ENCODE measurements at places on chromosomes 2 and 18.

DNA sequence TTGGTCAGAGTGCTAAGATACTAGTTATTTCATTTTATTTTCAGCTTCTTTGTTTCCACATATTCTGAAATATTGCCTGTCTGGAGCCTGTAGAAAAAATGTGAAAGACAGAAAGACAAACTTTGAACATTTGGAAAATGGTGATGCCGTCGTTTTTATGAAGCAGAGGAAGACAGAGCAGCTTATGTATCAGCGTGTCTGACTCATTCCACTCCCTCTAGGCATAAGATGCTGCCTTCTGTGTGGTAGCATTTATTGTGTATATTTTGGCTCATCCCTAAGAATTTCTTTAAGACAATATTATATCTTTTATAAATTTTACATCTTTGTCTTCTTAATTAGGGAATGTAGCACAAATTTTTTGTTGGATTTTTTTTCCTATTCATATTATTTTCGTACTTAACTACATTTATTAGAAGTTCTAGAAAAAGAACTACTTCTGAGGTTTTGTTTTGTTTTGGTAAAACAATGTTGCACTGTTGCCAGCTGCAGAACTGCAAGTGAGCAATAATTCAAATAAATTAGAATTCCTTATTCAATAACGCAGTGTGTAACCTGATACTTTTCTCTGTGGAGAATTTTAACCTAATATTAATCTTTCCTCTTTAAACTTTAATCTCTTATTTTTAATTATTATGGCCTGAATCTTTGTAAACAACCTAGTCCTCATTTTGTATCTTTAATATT lies 300.4 kb downstream of the ZNF407 start:
- no peak for DNase-seq

DNA sequence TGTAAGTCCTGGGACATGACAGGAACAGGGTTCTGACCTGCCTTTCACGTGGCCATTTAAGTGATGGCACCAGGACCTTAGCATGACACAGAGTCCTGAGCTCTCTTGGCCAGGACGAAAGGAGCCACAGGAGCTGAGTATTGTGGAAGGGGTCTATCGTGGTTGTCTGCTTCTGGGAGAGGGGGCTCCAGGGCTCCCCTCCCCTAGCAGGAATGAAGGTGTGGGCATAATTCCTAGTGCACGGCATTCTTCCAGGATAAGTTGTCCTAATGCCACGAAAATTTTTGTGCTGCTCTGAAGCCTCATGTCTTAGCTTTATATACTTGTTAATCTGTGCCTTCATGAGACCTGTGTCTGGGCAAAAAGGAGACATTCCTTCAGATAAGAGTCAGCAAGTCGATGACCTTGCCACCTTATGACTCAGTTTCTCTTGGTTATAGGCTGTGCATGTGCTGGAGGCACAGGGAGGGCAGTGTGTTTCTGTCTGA lies 17.1 kb downstream of the GATA6 start:
- DNase-seq = no peak

- DNase-seq = no peak
Observed at GRCh38 chr2:8694737-8695136, 12.9 kb downstream of the ID2 start.

- no peak for DNase-seq
Observed at GRCh38 chr2:9400268-9401058, 22.9 kb downstream of the ITGB1BP1 start.

- no peak for DNase-seq
Observed at GRCh38 chr2:17327649-17328048, 190.6 kb downstream of the RAD51AP2 start.

DNA sequence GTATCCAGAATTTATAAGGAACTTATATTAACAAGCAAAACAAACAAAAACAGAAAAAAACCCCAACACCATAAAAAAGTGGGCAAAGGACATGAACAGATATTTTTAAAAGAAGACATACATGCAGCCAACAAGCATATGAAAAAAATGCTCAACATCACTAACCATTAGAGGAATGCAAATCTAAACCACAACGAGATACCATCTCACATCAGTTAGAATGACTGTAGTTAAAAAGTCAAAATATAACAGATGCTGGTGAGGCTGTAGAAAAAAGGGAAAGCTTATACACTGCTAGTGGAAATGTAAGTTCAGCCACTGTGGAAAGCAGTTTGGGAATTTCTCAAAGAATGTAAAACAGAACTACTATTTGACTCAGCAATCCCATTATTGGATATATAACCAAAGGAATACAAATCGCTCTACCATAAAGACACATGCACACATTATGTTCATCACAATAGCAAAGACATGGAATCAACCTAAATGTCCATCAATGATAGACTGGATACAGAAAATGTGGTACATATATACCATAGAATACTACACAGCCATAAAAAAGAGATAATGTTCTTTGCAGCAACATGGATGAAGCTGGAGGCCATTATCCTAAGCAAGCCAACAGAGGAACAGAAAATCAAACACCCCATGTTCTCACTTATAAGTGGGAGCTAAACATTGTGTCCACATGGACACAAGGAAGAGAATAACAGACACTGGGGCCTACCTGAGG lies 25.3 kb downstream of the PREPL start:
- no peak for DNase-seq

DNA sequence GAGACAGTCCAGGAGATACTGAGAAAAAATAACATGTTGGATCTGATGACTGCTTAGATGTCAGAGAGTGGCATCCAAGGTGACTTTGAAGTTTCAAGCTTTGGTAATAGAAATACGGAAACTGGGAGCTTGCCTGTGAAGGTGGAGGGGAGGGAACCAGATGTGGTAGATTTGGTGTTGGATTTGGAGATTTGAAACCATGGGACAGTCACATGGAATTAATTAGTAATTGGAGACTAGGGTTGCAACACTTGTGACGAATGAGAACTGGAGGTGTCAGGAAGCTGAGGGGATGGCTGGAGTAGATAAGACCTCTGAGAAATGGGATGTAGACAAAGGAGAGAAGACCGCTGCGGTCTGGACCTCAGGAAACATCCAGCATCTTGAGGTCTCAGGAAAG lies 46.7 kb downstream of the RPL37A start:
- no peak for DNase-seq

DNA sequence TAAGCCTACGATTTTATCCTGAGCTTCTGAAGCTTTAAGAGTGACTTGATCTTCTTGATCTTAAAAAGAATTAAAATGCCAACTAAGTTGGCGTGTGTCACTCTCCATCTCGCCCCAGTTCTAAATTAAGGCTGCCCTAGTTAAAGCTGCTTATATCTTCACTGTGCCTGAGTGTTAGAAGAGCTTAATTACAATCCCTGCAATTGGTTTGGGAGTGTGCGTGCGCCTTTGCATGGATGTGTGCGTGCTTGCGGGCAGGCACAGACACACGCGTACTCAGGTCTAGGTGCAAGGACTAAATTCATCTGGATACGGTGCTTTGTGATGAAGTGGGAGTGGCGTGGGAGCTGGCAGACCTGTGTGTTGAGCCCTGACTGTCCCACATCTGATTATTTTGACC lies 201.5 kb downstream of the FAM210A start:
- DNase-seq = no peak

DNA sequence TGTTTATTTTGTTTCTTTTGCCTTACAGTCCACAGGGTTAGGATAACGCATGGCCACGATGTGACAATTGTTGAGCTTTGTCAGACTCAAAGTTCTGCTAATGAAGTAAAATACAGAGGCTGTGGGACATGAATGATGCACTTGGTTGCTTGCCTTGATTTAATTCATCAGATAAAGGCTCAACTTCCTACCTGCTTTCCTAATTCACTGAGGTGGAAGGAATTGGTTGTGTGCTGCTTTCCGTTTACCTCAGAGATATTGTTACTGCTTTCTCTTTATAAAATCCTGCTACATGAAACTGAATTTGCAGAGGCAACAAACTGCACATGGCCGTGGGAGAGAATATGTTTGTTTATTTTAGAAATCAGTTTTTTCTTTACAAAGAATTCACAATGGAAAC lies 6.6 kb downstream of the RIT2 start:
- DNase-seq = no peak

GRCh38 chr2:174840436-174840835 lies 76.2 kb upstream of the CHRNA1 start:
- DNase-seq = no peak

GRCh38 chr18:79477711-79478483 lies 82.2 kb downstream of the NFATC1 start:
- DNase-seq = no peak

GRCh38 chr2:175931805-175932204 lies 70.3 kb downstream of the LNPK start:
- no peak for DNase-seq

- no peak for DNase-seq
Observed at GRCh38 chr2:52710810-52711618, 1056.6 kb upstream of the CHAC2 start.

DNA sequence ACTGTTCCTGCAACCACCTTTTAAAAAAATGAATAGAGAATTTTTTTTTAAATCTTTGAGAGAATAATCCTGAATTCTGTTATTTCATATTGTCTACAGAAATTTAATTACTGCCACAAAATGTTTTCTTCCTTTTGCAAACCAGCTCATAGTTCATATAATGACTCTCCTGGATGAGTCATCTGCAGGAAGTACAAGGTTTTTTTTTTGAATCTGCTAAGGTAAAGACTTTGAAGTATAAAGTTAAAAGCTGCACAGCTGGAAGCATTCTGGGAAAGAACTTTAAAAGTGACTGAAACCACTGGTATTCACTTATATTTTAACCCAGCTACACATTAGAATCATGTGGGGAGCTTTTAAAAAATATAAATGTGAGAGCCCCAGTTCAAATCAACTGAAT lies 25.4 kb downstream of the SESTD1 start:
- DNase-seq = no peak

- no peak for DNase-seq
Observed at GRCh38 chr2:104746299-104746698, 107.6 kb upstream of the POU3F3 start.

DNA sequence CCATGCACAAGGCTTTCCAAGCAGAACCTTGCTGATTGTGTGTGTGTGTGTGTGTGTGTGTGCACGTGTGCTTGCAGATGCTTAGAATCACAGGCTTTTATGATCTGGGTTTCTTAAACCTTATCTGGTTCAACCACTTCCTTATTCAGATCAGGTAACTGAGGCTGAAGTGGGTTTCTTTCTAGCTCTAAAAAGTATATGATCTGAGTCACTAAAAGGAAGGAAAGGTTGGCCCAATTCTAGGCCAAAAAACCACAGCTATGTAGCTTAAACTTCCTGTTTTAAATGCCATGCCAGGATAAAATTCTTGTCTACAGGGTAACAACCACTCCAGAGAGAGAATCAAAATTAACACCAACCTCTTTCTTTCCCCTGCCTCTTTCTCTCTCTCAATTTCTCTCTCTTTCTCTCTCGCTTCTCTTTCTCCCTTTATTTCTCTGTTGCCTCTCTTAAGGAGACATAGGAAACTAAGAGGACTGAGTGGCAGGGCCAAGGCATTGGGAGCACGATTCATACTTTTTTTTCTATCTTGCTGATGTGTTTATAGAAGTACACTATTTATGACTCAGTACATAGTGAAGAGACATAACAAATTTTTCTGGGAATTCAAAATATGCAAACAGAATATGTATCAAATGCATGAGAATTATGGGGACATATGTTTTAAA lies 140.3 kb downstream of the TRIB2 start:
- no peak for DNase-seq

DNA sequence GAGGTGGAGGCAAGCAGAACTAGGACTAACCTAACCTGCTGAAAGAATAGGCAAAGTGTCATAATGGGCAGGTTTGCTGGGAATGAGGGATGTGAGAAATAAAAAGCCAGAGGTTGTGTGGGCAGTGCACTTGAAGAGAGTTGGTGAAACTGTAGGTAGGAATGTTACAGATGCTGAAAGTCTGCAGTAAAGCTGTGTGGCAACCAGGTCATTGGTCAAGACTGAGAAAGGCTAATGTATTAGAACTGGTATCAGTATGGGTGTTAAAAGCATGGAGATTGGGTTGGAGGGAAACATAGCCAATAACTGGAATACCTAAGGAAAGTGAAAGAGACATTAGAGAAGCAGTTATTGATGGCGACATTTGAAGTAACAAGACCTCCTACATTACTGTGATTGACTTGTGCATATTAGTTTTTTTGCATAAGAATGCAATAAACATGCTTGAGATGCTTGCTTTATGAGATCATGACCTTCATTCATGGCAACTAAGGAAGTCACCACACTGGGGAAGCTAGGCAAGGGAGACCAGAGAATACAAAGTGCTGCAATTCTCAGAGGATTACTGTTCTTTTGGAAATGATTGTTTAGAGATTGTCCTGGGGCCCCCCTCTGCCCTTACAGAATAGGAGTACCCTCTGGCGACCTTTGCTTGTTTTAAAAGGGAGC lies 11.8 kb downstream of the GULP1 start:
- no peak for DNase-seq

- DNase-seq = no peak
Observed at GRCh38 chr2:158686210-158686691, 108.9 kb upstream of the DAPL1 start.

DNA sequence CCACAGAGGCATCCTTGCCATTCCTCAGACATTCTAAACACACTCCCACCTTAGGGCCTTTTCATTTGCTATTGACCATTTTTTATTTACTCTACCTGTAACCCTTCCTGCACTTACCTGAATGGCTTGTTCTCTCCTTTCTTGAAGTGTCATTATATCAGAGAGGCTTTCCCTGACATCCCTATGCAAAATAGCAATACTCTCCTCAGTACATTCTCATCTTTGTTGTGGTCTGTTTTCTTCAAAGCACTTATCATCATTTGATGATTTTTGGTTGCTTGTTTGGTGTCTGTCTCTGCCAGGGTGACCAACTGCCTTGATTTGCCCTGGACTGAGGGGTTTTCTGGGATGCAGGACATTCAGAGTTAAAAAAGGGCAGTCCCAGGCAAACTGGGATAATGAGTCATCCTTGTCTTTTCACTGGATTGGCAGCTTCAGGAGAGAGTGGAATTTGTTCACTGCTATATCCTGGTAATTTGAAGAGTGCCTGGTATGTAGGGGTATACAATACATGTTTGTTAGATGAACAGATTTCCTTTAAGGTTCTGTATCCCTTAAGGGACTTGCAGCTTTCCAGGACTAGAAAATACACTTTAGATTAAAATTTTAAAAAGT lies 102.4 kb downstream of the BABAM2 start:
- DNase-seq = no peak

GRCh38 chr18:13120255-13120654 lies 98.3 kb upstream of the LDLRAD4 start:
- DNase-seq = no peak

DNA sequence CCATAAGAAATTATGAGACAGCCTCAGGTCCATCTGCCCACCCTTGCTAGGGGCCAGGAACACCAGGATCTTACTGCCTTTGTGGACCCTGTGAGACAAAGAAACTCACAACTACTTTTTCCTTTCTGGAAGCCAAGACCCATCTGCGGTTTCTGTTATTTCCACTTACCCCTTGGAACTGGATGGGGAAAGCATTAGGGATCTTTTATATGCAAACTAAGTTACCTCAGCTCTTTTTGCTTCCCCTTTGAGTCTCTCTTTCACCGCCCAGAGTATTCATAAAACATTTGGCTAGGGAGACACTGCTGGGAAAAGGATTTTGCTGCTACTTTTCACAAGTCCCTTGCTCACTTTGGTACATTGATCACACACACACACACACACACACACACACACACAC lies 95.7 kb downstream of the ZNF385B start:
- no peak for DNase-seq

Data from effector CD4-positive, alpha-beta T cell (primary cell).